T-helper 17 cell (primary cell): ENCODE measurements at places on chromosomes 6 and 20.

DNA sequence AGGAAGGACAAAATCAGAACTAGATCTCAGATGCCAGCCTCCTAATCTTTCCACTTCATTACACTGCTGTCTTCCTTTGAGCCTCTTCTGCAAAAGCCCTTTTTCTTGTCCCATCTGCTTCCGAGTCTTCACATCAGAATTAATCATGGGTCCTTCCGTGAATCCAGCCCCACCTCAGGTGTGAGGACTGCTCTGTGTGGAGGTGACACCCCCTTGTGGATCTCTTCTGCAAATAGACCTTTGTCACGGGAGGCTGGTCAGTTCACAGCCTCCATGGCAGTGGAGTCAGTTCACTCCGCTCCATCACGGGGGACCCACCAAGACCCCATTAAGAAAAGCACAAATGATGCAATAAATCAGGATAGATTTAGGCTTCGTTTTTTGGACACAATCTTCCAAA is 171.1 kb downstream of the ADAT2 start:
- DNase-seq, result no peak
- H3K27me3 ChIP-seq, result peaks cover 6% of the 10 kb centered on the region
- H3K4me3 ChIP-seq, result no peak overlapping the region
- H3K27ac ChIP-seq, result peak overlapping the region; percentile 78
- H3K4me1 ChIP-seq, result peaks cover 5% of the 10 kb centered on the region

- no peak overlapping the region for H3K27ac ChIP-seq
- no peak for DNase-seq
- H3K27me3 ChIP-seq, result peaks cover 4% of the 10 kb centered on the region
- no peak overlapping the region for H3K4me3 ChIP-seq
Observed at GRCh38 chr20:52945862-52946522, 26.2 kb upstream of the TSHZ2 start.

- no peak overlapping the region for H3K4me3 ChIP-seq
- peak overlapping the region; percentile 87 for H3K27ac ChIP-seq
- peaks cover 19% of the 10 kb centered on the region for H3K4me1 ChIP-seq
- no peaks in the 10 kb centered on the region for H3K27me3 ChIP-seq
- DNase-seq, result no peak
Observed at GRCh38 chr20:53635221-53635620, 41.6 kb upstream of the ZNF217 start.

DNA sequence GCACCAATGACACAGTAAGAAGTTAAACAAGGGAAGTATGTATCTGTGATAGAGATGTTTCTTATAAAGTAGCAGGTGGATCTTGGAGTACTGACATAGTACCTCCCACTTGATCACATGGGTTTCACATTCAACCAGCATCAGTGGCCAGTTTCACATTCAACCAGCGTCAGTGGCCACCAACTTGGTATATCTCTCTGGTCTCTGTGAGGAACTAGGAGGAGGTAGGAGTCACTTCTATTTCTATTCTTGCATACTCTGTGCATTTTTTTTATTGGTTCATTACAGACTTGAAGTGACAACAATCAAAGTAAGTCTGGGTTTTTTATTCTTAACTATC is 200.3 kb upstream of the SIM1 start:
- no peaks in the 10 kb centered on the region for H3K27me3 ChIP-seq
- peaks cover 10% of the 10 kb centered on the region for H3K4me1 ChIP-seq
- H3K4me3 ChIP-seq, result no peak overlapping the region
- no peak for DNase-seq
- H3K36me3 ChIP-seq, result peaks cover 2% of the 10 kb centered on the region

- H3K27ac ChIP-seq, result no peak overlapping the region
- peaks cover 2% of the 10 kb centered on the region for H3K36me3 ChIP-seq
- H3K4me3 ChIP-seq, result no peak overlapping the region
- H3K27me3 ChIP-seq, result no peaks in the 10 kb centered on the region
- peaks cover 4% of the 10 kb centered on the region for H3K4me1 ChIP-seq
Observed at GRCh38 chr6:35078896-35079295, 62.2 kb downstream of the TCP11 start.

- DNase-seq, result no peak
- H3K27me3 ChIP-seq, result no peaks in the 10 kb centered on the region
- no peak overlapping the region for H3K4me3 ChIP-seq
- H3K36me3 ChIP-seq, result no peaks in the 10 kb centered on the region
- H3K4me1 ChIP-seq, result peaks cover 2% of the 10 kb centered on the region
Observed at GRCh38 chr6:79862126-79862525, 85.2 kb downstream of the ELOVL4 start.

GRCh38 chr6:54730767-54731630 is 115.6 kb upstream of the FAM83B start:
- no peak overlapping the region for H3K4me3 ChIP-seq
- DNase-seq, result no peak
- no peaks in the 10 kb centered on the region for H3K36me3 ChIP-seq
- H3K27me3 ChIP-seq, result no peaks in the 10 kb centered on the region

GRCh38 chr6:16216501-16217155 is 21.8 kb upstream of the GMPR start:
- peaks cover 48% of the 10 kb centered on the region for H3K27me3 ChIP-seq
- no peak for DNase-seq
- no peak overlapping the region for H3K4me3 ChIP-seq
- H3K27ac ChIP-seq, result no peak overlapping the region

DNA sequence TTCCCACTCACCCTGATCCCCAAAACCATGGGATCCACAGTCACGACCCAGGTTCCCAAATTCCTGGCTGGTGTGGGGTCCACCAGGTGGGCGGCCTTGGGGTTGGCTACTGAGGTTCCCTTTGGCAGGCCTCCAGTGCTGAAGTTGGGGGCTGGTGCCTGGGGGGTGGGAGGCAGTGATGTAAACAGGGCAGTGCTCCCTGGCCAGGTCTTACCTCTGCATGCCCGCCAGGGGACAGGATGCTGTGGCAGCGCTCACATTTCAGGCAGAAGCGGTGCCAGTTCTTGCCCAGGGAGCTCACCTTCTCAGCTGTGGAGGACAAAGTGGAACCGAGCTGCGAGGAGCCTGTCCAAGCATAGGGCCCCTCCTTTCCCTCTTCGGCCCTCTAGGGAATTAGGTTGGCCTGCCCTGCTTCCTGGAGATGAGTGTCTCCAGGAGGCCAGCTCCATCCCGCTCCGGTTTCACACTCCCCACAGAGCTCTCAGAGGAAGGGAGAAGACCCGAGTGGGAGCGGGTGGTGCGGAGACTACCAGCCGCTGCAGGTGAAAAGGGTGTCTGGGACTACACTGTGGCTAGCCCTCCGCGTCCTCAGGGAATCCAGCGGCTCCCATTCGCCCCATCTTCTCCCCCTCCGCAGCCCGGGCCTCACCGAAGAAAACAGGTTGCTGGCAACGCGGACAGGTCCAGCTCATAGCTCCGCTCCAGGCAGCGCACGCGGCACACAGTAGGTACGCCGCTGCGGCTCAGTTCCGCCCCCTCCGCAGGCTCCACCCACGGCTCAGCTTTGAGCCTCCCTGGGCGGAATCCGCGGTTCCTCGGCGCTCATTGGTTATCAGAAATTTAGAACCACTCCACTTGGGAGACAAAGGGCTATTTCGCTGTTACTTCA is at the start of gene CRIP3:
Gene CRIP3 (minus strand): TSS at position 726 of the 889 bp plus-strand sequence. CDS start 34 bp downstream, at position 692.
- H3K27me3 ChIP-seq, result no peaks in the 10 kb centered on the region
- no peaks in the 10 kb centered on the region for H3K36me3 ChIP-seq
- peak within 1 kb of the TSS; percentile 76 for H3K4me3 ChIP-seq

DNA sequence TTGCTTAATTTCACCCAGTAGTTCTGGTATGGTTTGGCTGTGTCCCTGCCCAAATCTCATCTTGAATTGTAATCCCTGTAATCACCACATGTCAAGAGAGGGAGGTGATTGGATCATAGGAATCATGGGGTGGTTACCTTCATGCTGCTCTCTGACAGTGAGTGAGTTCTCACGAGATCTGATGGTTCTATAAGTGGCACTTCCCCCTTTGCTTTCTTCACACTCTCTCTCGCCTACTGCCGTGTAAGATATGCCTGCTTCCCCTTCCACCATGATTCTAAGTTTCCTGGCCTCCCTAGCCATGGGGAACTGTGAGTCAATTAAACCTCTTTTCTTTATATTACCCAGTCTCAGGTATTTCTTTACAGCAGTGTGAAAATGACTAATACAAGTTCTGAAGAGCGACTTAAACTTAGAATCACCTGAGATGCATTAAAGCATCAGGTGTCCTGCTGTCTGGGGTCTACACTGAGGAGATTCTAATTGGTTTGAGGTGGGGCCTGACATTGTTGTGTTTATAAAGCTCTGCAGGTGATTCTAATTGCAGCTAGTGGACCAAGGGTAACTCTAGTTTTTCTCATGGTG is 82.1 kb upstream of the DTNBP1 start:
- H3K27me3 ChIP-seq, result peaks cover 19% of the 10 kb centered on the region
- H3K4me1 ChIP-seq, result no peaks in the 10 kb centered on the region
- no peak overlapping the region for H3K4me3 ChIP-seq
- no peak for DNase-seq
- no peak overlapping the region for H3K27ac ChIP-seq
- H3K36me3 ChIP-seq, result peaks cover 4% of the 10 kb centered on the region

- peaks cover 6% of the 10 kb centered on the region for H3K36me3 ChIP-seq
- H3K27ac ChIP-seq, result no peak overlapping the region
- H3K4me1 ChIP-seq, result peaks cover 50% of the 10 kb centered on the region
- no peak for DNase-seq
- H3K27me3 ChIP-seq, result peaks cover 4% of the 10 kb centered on the region
Observed at GRCh38 chr6:157223511-157223910, 99.8 kb downstream of the TMEM242 start.

- peaks cover 32% of the 10 kb centered on the region for H3K4me1 ChIP-seq
- H3K27ac ChIP-seq, result peak overlapping the region; percentile 100
- peak overlapping the region; percentile 50 for H3K4me3 ChIP-seq
- no peaks in the 10 kb centered on the region for H3K27me3 ChIP-seq
- H3K36me3 ChIP-seq, result no peaks in the 10 kb centered on the region
Observed at GRCh38 chr6:36759148-36759759, 61.6 kb downstream of the RAB44 start.

- no peak for DNase-seq
- no peak overlapping the region for H3K27ac ChIP-seq
- H3K27me3 ChIP-seq, result peaks cover 41% of the 10 kb centered on the region
- no peak overlapping the region for H3K4me3 ChIP-seq
Observed at GRCh38 chr6:47152666-47153403, 110.7 kb upstream of the ADGRF1 start.

DNA sequence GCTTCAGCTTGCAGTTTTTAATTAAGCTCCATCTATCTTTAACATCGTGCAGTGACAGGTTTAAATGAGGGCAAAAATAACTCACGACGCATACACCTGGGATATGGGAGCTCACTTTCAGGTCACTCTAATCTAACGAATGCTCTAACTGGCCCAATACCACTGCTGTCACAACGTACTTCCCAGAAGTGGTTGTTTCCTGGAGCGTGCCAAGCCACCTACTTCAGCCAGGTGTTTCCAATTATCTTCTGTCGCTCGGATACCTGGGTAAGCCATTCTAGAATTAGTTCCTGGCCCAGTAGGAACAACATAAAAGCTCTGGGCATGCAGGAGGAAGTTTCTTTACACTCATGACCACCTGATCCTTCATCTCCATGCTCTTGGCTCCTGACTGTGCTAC is 147.4 kb downstream of the FOXC1 start:
- H3K4me1 ChIP-seq, result no peaks in the 10 kb centered on the region
- peaks cover 5% of the 10 kb centered on the region for H3K36me3 ChIP-seq
- no peaks in the 10 kb centered on the region for H3K27me3 ChIP-seq
- no peak overlapping the region for H3K27ac ChIP-seq

DNA sequence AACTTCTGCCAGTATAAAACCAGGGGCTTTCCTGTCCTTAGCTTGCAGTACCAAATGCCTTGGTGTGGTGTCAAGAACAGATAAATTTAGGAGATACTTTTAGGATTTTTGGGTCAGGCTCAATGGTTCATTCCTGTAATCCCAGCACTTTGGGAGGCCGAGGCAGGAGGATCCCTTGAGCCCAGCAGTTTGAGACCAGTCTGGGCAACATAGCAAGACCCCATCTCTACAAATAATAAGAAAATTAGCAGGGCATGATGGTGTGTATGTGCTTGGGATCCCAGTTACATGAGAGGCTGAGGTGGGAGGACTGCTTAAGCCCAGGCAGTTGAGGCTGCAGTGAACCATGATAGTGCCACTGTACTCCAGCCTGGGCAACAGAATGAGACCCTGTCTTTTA is 3.2 kb upstream of the ZBTB12 start:
- no peak for DNase-seq
- H3K4me1 ChIP-seq, result peaks cover 13% of the 10 kb centered on the region
- H3K4me3 ChIP-seq, result no peak overlapping the region
- no peaks in the 10 kb centered on the region for H3K36me3 ChIP-seq
- H3K27me3 ChIP-seq, result peaks cover 10% of the 10 kb centered on the region

DNA sequence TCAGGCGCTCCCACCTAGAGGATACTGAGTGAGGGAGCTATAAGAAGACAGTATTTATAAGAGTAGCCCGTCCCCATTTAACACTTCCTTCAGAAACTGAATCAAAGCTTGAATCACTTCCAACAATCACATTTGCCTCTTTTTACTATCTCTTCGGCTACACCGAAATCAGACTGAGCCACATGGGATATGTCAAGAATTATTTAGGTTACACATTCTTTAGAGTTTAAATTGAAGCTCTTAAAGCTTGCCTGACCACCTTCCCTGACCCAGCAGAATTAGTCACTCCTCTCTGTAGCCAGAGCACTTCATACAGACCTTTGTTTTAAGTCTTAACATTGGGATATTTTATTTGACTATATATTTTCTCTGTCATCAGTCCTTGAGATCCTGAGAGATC is 163.7 kb downstream of the MAFB start:
- H3K27ac ChIP-seq, result no peak overlapping the region
- H3K36me3 ChIP-seq, result no peaks in the 10 kb centered on the region
- no peak overlapping the region for H3K4me3 ChIP-seq
- H3K27me3 ChIP-seq, result no peaks in the 10 kb centered on the region
- no peaks in the 10 kb centered on the region for H3K4me1 ChIP-seq

GRCh38 chr20:1669304-1669703 is 11.7 kb upstream of the SIRPG start:
- H3K27ac ChIP-seq, result peak overlapping the region; percentile 81
- H3K4me3 ChIP-seq, result no peak overlapping the region
- DNase-seq, result no peak
- no peaks in the 10 kb centered on the region for H3K27me3 ChIP-seq
- H3K36me3 ChIP-seq, result peaks cover 2% of the 10 kb centered on the region

GRCh38 chr6:136137008-136137692 is 113.0 kb downstream of the MTFR2 start:
- no peak overlapping the region for H3K4me3 ChIP-seq
- H3K4me1 ChIP-seq, result no peaks in the 10 kb centered on the region
- peaks cover 2% of the 10 kb centered on the region for H3K36me3 ChIP-seq
- no peak for DNase-seq

- DNase-seq, result no peak
- H3K4me3 ChIP-seq, result no peak overlapping the region
- H3K27me3 ChIP-seq, result peaks cover 9% of the 10 kb centered on the region
- no peaks in the 10 kb centered on the region for H3K4me1 ChIP-seq
- H3K36me3 ChIP-seq, result no peaks in the 10 kb centered on the region
Observed at GRCh38 chr6:135268740-135269139, 87.6 kb downstream of the MYB start.
